Left lung (tissue), 14 donors: ENCODE measurements at places on chromosomes 12 and 14. TPM values are rescaled to one million over a fixed set of nuclear protein-coding genes. Genes with fewer than 3 reads are reported as not detected.

Gene BCL2L2
- 49.9 TPM for total RNA-seq

Gene TMEM253
- 0.85 TPM for total RNA-seq

Gene DRAM1
- 115 TPM for total RNA-seq

Gene KRT83
- not detected for total RNA-seq

Gene TAS2R19
- total RNA-seq = 3.3 TPM

Gene MYF5
- not detected for total RNA-seq

Gene TTC7B
- total RNA-seq = 33.1 TPM

Gene RAN
- 431 TPM for total RNA-seq

Gene INHBE
- not detected for total RNA-seq

Gene RD3L
- total RNA-seq = not detected

Gene PTPRR
- 0.68 TPM for total RNA-seq

Gene NINJ2
- 18.0 TPM for total RNA-seq

Gene POTEG
- total RNA-seq = not detected

Gene SYNDIG1L
- 0.87 TPM for total RNA-seq

Gene MMP19
- total RNA-seq = 49.3 TPM

Gene TMEM63C
- total RNA-seq = 0.47 TPM

Gene RASSF3
- 74.5 TPM for total RNA-seq

Gene FSCB
- total RNA-seq = 0.10 TPM

Gene OR6C70
- total RNA-seq = not detected

Gene TAC3
- total RNA-seq = not detected

Gene SSTR1
- 4.3 TPM for total RNA-seq

Gene SERPINA9
- not detected for total RNA-seq

Gene CACNA1C
- 12.0 TPM for total RNA-seq
